Urinary bladder (tissue), 4 donors: ENCODE measurements at places on chromosomes 5 and 9. TPM values are rescaled to one million over a fixed set of nuclear protein-coding genes. Genes with fewer than 3 reads are reported as not detected.

GRCh38 chr5:170277867-170278281 is 19.7 kb downstream of the LCP2 start:
- DNase-seq = no peak

DNA sequence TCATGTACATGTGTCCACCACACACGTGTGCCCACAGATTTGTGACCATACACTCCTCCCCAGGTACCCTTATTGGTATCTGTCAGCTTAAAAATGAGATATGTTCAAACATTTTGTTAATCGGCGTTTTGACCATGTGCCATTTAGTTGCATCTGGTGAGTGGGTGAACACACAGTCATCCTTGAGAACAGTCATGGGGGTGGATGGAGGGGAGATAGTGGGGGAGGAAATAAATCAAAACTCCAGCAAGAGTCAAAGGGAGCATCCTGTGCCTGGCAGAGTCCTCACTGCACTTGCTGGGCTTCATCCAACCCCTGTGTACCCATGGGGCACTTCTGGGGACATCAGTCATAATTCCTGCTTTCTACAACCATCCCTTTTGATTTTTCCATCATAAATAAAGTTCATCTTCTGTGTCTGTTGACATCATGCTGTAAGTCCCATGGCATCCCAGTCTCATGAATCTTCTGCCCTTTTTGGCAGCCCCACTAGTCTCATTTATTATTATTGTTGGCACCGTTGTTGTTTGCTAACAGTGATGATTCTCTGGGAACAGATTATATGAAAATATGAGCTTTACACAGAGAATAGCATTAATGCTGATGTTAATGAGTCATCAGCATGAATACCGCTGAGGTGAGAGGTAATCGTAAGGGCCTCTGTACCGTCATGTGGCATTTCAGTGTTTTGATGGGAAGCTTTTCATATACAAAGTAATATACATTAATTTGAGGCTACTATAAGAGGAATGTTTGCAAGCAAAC is 24.4 kb upstream of the CLK4 start:
- no peak for DNase-seq

DNA sequence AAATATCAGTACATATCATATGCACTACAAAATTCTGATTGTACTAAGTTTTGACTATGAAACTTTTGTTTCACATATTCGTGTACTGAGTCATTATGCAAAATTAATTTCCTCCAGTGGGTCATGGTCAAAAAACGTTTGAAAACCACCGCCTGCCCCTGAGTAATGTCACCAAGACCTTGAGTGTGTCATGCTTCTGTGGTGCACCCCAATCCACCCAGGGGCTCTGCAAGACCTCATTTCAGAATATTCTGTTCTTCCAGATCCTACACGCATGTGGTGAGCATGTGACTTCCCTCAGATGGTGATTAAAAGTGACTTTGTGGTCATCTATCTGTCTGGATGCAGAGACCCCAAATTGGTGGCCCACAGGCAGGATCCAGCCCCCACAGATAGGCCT is 31.0 kb downstream of the ABLIM3 start:
- DNase-seq = no peak

SPACA9 gene
- total RNA-seq = 2.5 TPM

GRCh38 chr9:98658951-98659351 is 49.8 kb downstream of the GABBR2 start:
- DNase-seq = peak; percentile 36

INSL6 gene
- total RNA-seq = not detected

- no peak for DNase-seq
Observed at GRCh38 chr5:120749737-120750136, 285.6 kb downstream of the PRR16 start.

- no peak for DNase-seq
Observed at GRCh38 chr5:56066931-56067450, 72.2 kb upstream of the IL6ST start.

- DNase-seq = no peak
Observed at GRCh38 chr5:91420879-91421278, 37.8 kb upstream of the ARRDC3 start.

HSPB3 gene
- 12.4 TPM for total RNA-seq

WNT8A gene
- total RNA-seq = not detected

DDX41 gene
- 27.4 TPM for total RNA-seq

TRIM52 gene
- total RNA-seq = 14.1 TPM

SPATA9 gene
- 2.1 TPM for total RNA-seq

REEP2 gene
- total RNA-seq = 5.3 TPM

TMEM252 gene
- not detected for total RNA-seq

- no peak for DNase-seq
Observed at GRCh38 chr9:121439711-121440664, 59.7 kb downstream of the GGTA1 start.

- DNase-seq = no peak
Observed at GRCh38 chr9:71761938-71762353, 6.4 kb downstream of the CEMIP2 start.

DNA sequence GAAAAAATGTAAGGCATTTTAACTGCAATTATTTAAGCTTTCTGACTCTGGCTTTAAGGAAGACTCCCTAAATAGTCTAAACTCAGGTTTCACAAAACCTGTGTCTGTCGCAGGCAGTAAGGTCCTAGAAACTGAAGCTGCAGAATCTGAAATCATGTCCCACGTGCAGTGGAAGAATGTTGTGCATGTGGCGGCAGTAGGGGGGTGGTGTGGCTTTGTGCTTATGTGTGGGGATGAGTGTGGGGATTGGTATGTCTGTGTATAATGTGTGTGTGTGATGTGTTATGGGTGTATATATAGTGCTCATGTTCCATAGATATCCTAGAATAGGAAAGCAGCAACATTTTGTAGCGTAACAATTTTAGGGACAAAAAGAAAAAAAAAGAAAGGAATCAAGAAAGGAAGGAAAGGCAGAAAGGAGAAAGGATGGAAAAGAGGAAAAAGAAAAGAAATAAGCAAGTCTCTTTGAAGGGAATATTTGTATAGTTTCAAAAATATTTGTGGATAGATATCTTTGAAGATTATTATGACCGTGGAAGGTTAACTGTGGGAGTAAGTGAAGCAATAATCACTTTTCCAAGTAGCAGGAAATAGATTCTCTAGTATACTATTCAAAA is 6.6 kb downstream of the ANKDD1B start:
- no peak for DNase-seq

GRCh38 chr9:95793924-95794828 is 81.3 kb upstream of the ERCC6L2 start:
- peak; percentile 52 for DNase-seq

GRCh38 chr9:68983008-68983411 is 30.9 kb downstream of the PRKACG start:
- no peak for DNase-seq

DNA sequence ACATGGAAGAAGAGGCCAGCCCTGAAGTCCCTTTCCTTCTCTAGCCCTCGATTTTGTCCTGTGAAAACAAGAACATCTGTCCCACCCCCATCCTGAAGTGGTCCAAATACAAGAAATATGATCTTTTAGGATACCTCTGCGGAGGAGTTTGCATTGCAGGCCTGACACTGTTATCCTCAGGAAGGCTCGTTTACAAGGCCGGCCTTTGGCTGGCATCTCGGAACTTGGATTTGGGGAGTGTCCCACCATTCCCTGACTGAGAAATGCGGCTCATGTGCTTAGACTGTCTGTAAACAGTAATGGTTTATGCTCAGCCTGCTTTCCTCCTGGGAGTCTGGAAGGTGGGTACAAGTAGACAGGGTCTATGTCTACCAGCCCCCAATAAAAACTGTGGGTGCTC is 26.4 kb downstream of the WHRN start:
- no peak for DNase-seq

DNA sequence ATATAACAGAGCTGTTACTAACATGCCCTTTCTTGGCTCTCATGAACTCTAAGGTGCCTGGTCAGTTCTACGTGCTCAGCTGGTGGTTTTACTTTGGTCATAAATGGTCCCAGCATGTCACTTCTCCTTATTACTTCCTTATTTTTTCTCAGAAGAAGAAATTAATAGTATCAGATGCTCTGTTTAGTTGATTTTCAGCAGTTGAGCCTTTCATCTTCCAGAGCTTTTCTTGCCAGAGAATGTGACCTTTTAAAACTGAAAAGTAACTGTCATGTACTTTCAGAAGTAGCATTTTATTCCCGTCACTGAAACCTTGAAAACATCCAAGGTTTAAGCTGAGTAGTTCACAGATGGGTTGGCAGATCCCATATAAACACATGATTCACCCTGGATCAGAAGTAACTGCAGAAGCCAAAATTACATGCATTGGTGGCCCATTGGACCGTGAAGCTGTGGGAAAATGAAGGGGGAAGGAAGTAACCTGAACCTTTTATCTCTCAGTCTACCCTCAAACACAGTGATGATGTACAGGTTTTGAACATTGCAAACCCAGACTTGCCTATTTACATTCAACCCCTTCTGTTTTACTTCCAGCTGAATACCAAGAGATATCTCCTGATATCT is 50.5 kb downstream of the HACD4 start:
- DNase-seq = no peak

TDRD7 gene
- 9.8 TPM for total RNA-seq

DNA sequence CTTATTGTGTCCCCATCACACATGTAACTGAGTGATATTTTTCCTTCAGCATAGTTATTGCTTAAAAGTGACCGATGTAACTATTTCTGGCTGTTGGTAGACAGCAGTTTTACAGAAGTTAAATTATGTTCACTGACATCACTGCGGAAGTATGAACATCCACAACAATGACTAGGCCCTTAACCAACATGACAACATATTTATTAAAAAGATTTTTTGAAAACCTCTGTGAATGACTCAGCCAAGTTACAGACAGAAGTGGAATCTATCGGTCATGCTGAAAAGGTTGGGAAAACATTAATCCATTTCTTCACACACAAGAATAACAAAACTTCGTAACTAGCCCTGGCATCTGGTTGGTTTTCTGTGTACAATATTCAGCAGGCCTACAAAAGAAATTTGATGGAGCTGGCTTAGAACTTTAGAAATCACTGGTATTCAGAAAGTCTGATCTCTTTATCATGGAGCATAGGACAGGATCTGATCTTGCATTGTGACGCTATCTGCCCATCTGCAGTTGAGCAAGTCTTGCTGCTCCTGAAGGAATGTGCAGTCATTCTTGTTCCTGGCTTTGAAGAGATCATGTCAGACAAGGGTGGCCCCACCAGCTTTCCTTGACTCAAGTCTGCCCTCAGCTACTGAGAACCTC is 6.5 kb downstream of the GLIS3 start:
- DNase-seq = no peak

SHISAL2B gene
- total RNA-seq = not detected

DNA sequence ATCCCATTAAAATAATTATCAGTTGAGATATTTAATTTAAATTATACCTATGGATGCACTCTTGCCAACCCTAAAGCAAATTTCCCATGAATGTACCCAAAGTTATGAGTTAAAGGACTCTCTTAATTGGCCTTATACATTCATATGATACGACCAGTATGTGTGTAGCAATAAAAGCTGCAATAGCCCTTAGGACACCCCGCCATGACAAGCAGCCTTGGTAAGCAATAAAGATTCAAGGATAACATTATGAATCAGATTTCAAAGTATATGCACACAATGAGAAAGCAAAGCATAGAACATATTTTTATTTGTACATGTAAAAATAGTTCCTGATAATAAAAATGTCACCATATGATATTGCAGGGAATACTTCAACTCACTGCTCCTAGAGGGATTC is 1699.3 kb upstream of the CDH9 start:
- no peak for DNase-seq

GRCh38 chr9:131539223-131539923 is 6.0 kb upstream of the PRRT1B start:
- DNase-seq = no peak

GRCh38 chr9:114098021-114098935 is 814 bp downstream of the KIF12 start:
- no peak for DNase-seq

DNA sequence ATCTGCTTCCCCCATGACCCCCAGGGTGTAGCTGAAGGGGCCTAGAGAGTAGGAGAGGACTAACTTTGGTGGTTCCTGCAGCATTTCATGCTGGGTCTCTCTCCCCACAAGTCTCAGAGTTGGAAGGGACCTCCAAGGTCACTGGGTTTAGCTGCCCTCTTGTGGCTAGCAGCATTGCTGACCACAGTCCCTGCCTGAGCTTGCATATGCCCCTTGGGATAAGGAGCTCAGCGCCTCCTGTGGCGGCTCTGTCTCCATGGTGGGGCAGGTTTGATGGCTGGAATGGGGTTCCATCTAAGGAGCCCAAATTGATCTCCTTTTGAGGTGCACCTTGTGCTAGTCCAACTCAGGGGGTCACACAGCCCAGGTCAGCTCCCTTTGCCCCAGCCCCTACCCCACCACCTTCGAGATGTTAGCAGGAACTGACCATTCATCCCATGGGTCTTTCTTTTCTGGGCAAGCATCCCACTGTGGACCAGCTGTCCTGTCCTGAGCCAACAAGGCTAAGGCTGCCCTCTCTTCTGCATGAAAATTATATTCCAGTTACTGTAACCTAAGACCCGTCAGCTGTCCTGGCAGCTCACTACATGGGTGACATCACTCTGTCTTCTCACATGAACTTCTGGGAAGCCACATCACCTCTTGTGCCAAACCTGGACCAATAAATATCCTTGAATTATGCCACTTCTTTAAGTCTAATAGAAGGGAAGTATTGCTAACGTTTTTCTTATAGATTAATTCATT is 196.2 kb downstream of the HSPA4 start:
- DNase-seq = no peak

DNA sequence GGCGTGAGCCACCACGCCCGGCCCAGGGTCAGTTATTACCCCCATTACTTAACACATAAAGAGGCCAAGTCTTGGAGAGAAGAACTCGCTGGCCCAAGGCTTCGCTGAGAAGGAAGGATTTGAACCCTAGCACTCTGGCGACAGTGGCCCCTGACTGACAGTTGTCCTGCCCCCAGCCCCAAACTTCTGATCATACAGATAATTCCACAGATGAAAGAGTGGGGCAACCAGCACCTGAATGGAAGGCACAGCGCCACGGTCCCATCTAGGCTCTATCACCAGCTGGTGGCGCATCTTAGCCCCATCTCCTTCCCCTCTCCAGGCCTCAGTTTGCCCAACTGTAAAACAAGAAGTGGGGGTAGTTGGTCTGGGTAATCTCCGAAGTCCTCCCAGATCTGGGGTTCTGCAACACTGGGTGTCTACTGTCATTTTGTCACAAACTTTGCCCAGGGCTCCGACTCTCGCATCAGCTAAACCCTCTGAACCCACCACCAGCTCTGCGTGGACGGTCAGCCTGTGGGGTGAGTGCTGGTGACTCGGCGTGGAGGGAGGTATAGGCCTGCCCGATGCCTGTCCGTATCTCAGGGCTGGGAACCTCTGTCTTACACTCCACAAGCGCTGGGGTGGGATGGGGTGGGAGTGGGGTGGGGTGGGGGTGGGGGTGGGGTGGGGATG is 209.3 kb downstream of the C9orf50 start:
- no peak for DNase-seq
